ENCODE measurements at places on chromosomes 2 and 18.
A peak's percentile ranks its signal among the peaks of the same experiment; 100 is the strongest.

DNA sequence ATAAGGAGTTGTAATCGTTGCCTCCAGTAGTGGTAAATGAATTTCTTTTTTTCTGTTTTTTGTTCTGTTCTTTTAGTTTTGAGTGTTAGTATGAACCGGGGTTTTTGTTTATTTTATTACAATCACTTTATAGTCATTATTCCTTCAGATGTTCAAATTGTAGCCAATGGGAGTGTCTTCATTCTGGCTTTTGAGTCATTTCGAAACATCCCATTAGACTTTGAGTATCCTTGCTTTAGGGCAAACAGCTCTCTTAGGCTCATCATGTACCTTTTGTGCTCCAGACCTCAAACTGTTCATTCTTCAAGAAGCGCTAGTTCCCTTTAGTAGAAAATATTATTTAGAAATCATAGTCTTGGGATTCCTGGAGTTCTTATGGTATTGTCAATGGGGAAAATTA, 54.2 kb upstream of the PAX3 start:
- no peak for DNase-seq

GRCh38 chr2:38648107-38648761, 17.7 kb upstream of the GALM start:
- DNase-seq: no peak

GRCh38 chr2:59167514-59167913, 926.4 kb upstream of the FANCL start:
- no peak for DNase-seq

DNA sequence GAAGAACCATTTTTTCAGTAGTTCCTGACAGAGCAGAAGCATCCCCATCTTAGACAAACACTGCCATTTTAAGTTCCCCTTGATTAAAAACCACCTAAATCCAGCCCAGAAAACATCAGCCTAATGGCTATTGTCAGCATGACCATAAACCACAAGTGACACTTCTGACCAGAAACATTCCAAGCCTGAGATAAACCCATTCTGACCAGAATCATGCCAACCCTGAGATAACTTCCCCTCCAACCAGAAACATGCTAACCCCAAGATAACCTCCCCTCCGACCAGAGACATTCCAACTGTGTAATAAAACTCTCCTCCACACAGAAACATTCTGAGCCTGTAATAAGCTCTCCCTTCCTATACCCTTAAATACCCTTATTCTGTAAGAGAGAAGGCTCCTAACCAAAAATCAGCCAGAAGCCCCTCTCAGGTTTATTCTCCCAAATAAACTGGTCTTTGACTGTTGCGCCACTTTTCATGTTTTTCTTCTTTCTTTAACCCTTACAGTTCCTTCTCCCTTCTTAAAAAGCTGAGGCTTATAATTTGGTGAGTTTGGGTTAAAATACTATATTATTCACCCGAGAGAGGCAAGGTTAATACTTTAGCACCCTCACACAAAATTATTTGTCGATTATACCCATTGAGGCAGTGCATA, 149.7 kb downstream of the HNMT start:
- DNase-seq: no peak

GRCh38 chr2:96240341-96241038, 25.3 kb downstream of the TMEM127 start:
- no peak for DNase-seq

- no peak for DNase-seq
These were observed 17.2 kb downstream of the KCTD18 start for GRCh38 chr2:200492656-200493055.

GRCh38 chr18:2956056-2956455, 56.9 kb downstream of the LPIN2 start:
- DNase-seq: peak; percentile 68

DNA sequence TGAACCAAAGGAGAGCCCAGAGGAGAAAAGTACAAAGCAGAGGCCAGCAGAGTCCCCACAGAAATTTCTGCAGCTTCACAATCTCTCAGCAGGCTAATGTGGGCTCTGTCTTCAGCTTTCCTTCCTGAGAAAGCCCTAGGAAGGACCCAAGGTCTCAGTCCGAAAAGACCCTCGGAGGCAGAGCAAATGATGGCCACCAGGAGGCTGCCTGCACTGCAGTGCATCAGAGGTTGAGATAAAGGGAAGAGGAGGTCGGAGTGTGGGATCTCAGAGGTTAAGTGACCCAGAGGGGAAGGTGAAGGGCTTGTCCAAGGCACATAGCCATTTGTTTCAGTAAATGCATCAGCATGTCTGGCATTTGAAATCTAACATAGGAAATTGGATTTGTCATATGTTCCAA, 299.1 kb upstream of the SLC14A2 start:
- DNase-seq: no peak

DNA sequence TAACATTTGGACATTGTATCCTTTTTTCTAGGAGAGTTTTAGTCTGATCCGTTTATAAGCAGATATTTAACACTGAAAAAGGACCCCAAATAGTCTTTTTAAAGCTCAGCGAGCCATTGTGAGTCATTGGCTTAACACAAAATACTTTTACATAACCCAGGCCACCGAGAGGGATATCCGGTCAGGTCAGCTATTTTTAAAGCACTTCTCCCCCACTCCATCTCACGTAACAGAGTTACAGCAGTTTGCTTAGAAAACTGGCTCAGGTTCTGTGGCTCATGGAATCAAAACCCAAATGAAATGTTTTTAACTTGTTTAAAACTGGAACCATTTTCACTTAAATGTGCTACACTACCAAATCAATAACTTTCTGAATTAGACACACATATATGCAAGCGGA, 23.9 kb downstream of the COL4A3 start:
- DNase-seq: no peak

GRCh38 chr2:233084488-233084887, 24.3 kb downstream of the INPP5D start:
- DNase-seq: peak; percentile 60

DNA sequence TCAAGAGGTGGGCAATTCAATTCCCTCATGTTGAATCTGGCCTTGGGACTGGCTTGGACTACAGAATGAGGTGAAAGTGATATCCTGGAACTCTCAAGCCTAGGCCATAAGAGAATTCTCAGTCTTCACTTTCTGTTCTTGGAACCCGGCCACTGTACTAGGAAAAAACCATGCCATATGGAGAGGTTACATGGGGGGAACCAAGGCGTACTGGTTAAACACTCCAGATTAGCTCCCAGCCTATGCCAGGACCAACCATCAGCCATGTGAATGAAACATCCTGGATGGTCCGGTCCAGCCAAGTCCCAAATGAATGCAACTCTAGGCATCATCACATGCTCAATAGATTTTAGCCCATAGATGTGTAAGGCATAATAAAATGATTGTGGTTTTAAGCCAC, 56.4 kb downstream of the ZNF385B start:
- DNase-seq: no peak

GRCh38 chr2:221314786-221315185, 257.3 kb downstream of the EPHA4 start:
- no peak for DNase-seq

DNA sequence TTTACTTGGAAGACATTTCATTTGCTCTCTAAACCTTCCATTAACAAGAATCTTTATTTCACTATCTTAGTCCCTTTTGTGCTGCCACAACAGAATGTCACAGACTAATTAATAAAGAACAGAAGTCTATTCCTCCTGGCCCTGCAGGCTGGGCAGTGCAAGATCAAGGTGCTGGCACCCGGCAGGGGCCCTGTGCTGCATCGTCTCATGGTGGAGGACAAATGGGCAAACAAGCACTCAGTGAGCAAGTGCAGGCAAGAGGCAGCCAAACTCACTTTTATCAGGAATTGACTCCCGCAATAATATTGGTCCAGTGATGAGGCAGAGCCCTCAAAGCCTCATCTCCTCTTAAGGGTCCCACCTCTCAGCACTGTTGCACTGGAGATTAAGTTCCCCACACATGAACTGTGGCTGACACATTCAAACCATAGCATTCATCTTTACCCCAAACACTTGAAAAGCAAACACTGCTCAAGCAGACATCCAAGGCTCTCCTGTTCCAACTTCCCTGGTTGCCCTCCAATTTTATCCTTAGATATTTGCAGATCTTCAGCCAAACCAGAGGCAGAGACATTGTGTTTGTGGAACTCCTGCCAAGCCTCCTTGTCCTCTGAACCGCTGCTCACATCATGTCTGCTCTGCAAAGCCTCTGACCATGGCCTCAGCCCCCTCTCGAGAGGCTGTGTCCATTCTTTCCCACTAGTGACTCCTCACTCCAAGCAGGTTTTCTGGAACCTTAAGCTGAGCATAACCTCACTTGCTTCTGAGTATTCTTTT, 404.4 kb upstream of the SOX11 start:
- DNase-seq: no peak

- DNase-seq: no peak
These were observed 1070.2 kb upstream of the NXPH2 start for GRCh38 chr2:139850254-139850890.

- DNase-seq: peak; percentile 83
These were observed at the start of gene ICOS for GRCh38 chr2:203936535-203936934. Gene ICOS (plus strand): TSS chr2:203936763. CDS start chr2:203936815, 52 bp downstream.

GRCh38 chr2:237195396-237196120, 109.9 kb downstream of the COPS8 start:
- DNase-seq: no peak

DNA sequence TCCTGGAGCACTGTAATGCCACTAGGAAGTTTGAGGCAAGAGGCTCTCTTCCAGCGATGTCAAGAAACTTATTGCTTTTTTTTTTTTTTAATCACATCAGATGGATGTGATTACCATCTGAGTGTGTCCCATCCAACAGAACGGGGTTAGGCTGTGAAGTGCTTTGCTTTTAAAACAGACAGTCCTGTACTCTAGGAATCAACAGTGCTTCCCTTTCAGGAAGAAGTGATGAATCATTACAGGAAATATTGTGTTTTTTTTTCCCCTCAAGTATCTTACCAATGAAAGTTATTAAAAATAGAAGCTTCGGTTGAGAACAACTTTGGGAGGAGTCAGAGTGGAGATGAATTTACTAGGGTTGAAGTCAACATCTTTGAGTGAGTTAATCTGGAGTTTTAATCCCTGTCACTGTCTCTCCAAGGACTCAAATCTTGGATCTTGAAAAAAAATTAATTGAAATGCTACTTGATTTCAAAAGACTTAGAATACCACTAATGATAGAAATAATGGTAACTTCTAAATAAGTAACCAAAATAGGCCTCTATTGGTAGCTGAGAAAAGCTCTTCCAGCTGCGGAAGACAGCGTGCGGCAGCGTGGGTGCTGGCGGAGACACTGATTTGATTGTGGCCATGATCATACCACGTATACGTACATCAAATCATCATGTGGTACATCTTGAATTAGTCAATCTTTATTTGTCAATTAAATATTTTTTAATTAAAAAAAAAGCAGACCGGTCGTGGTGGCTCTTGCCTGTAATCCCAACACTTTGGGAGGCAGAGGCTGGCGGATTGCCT, 45.5 kb downstream of the GATA6 start:
- no peak for DNase-seq

- no peak for DNase-seq
These were observed 196.3 kb upstream of the TANK start for GRCh38 chr2:160963957-160964356.

- DNase-seq: no peak
These were observed 678.3 kb upstream of the ID2 start for GRCh38 chr2:8003462-8004075.

GRCh38 chr2:28754321-28754720, 2.7 kb downstream of the PPP1CB start:
- no peak for DNase-seq

GRCh38 chr2:44136252-44136651, 32.4 kb upstream of the PPM1B start:
- DNase-seq: no peak

- no peak for DNase-seq
These were observed 37.2 kb downstream of the AQP12A start for GRCh38 chr2:240728827-240729226.

- no peak for DNase-seq
These were observed 202.3 kb downstream of the MREG start for GRCh38 chr2:215811003-215811402.

GRCh38 chr2:45649858-45650811, 1.3 kb upstream of the PRKCE start:
- DNase-seq: peak; percentile 55

GRCh38 chr2:31318361-31319336, 84.7 kb downstream of the EHD3 start:
- peak; percentile 35 for DNase-seq

GRCh38 chr18:33937270-33937816, 287.4 kb downstream of the NOL4 start:
- DNase-seq: no peak

GRCh38 chr18:24876266-24876665, 415.8 kb downstream of the HRH4 start:
- DNase-seq: no peak

DNA sequence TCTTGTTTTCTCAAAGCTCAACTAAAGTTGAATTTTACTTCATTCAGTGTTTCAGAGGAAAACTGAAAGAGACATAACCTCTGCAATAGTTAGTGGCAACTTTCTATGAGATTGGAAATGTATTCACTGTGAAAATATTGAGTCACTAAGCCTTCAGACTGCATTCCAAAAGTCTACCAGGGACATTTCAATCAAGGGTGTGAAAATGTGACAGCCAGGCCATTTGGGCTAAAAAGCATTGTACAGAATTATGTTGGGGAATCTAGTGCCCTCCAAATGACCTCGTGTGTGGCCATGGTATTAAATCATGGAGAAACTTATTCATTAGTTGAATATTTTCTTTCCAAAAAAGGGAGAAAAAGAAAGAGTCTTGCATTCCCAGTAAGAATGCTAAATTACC, 251.9 kb downstream of the GRB14 start:
- no peak for DNase-seq

GRCh38 chr2:207390302-207391095, 139.3 kb upstream of the CREB1 start:
- no peak for DNase-seq

- DNase-seq: no peak
These were observed 24.2 kb downstream of the NEU4 start for GRCh38 chr2:241833101-241833663.

GRCh38 chr2:41872646-41873045, 175.2 kb upstream of the PKDCC start:
- no peak for DNase-seq

GRCh38 chr2:241673797-241674725, 12.6 kb downstream of the DTYMK start:
- no peak for DNase-seq

GRCh38 chr2:189674374-189675112, at the start of gene ANKAR:
Gene ANKAR (plus strand): TSS chr2:189674670. CDS start chr2:189676491, 1,821 bp downstream.
- DNase-seq: peak; percentile 86

DNA sequence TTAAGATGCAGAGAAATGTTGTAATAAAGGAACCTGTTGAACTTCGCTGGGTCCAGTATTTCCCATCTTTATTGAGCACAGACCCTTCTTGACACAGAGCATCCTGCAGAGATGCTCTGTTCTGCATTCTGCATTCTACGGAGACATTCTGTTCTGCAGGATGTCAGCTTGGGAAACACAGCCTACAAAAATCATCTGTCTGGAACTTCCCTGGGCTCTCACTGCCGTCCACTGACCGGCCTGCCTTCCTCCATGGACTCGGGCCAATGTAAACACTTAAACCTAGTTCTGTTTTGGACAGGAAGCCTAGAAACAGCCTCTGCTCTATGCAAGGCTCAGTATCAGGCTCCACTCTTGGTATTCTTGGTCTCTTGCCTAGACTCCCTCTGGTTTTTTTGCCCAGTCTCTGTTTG, 90.0 kb upstream of the PPP1CB start:
- no peak for DNase-seq

GRCh38 chr2:200359552-200359951, 53.1 kb downstream of the SPATS2L start:
- no peak for DNase-seq

Data from CD4-positive, alpha-beta T cell treated with Interleukin-10 for 1 hour (primary cell).